ENCODE measurements at places on chromosomes 16 and 17.

GRCh38 chr16:88760424-88761142 is 24.4 kb downstream of the PIEZO1 start:
- DNase-seq: no peak

DNA sequence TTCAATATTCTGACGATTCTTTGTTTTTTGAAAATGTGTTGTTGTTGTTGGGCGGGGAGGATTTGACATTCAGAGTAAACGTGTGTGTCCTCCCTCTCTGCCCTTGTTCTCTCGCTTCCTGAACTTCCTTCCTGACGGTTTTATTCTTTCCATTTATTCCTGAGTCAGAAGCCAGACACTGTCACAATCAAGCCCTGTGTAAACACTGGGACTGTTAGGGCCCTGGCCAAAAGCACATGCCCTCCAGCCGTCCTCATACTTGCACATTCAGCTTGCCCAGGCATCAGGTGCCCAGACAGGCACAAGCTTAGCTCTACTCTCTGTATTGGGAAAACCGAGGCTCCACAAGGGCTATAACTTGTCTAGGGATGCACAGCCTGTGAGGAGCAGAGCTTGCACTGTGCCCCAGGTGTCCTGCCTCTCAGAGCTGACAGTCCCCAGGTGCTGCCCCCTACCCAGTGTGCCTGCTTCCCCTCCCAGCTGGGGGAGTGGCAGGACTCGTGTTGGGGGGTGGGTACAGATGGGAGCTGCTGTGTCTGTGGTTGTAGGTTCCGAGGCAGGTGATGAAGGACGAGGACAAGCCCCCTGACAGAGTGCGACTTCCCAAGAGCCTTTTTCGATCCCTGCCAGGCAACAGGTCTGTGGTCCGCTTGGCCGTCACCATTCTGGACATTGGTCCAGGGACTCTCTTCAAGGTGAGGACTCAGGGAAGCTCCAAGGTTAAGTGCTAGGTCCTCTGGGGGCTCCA is 9.7 kb downstream of the ADGRG3 start:
- DNase-seq: peak; percentile 27

GRCh38 chr17:226108-227077 is 44.9 kb upstream of the DOC2B start:
- DNase-seq: no peak

- DNase-seq: no peak
Observed at GRCh38 chr16:30051518-30051917, 14.0 kb upstream of the ALDOA start.

GRCh38 chr16:88469615-88470395 is 16.7 kb downstream of the ZFPM1 start:
- no peak for DNase-seq

DNA sequence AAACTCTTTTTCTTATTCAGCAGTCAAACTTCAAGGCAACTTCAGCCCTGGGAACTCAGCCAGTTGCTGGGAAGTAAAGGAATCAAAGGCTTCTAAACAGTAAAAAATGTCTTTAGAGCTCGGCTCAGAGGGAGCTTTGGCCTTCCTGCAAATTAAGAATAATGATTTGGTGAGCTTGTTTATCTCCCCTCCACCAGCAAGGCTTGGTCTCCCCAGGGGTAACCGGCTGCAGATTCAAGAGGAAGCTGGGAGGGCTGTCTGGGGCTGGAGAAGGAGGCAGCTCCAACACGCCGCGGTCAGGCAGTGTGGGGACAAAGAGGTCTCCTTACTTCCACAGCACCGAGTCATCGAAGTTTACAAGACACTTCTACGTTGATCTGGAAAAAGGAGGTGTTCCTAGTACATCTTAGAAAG is 17.7 kb upstream of the DOC2B start:
- no peak for DNase-seq

DNA sequence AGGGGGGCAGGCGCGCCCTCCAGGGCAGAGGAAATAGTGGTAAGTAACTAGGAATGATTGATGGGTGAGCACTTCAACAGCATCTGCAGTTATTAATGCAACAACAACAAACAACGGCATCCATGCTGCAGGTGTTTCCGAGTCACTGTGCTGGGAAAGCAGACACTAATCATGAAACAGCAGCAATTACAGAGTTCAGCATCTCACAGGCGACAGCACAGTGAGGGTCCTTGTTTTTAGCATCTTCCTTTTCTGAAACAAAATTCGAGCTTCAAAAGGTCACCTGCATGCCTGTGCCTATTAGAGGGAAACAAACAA is 191.9 kb downstream of the SLC39A11 start:
- DNase-seq: no peak

DNA sequence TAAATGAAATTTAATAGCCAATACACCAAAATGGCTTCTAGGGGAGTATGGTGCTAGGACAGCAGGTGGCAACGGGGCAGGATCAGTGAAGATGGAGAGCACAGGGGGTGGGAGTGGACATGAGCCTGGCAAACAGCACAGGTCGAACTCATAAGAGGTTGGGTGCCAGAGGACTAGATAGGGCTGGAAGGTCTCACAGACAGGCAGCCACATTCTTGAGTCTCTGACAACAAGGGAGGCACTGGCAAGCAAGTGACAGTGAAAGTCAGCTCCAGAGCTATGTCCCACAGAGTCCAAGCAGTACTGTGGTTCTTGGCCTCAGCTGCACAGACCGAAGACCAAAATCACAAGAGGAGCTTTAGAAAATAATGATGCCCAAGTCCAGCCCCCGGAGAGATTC is 61.2 kb downstream of the USP31 start:
- DNase-seq: no peak

- DNase-seq: no peak
Observed at GRCh38 chr16:6105115-6105514, 1007.5 kb upstream of the EEF2KMT start.

GRCh38 chr17:51799240-51799639 is 359.3 kb downstream of the CA10 start:
- DNase-seq: no peak

GRCh38 chr17:74569020-74570003 is 2.0 kb upstream of the CD300H start:
- DNase-seq: no peak

DNA sequence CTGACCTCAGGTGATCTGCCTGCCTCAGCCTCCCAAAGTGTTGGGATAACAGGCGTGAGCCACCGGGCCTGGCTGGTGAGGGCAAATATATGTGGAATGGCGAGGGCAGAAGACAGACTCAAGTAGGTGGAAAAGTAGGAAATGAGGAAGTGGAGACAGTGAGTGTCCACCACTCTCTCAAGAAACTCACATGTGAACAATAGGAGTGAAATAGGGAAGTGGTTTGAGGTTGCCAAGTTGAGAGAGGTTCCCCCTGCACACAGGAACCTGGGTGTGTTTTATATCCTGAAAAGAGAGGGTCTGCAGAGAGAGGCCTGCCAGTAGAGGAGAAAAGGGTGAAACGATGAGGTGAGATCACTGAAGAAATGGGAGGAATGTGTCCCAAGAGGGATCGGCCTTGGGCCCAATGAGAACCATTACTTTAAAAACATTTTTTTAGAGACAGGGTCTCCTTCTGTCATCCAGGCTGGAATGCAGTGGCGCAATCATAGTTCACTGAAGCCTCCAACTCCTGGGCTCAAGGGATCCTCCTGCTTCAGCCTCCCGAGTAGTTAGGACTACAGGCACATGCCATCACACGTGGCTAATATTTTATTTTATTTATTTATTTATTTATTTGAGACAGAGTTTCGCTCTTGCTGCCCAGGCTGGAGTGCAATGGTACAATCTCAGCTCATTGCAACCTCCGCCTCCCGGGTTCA is 17.1 kb upstream of the CORO1A start:
- DNase-seq: no peak

- no peak for DNase-seq
Observed at GRCh38 chr16:50560903-50561863, 13.0 kb downstream of the NKD1 start.

DNA sequence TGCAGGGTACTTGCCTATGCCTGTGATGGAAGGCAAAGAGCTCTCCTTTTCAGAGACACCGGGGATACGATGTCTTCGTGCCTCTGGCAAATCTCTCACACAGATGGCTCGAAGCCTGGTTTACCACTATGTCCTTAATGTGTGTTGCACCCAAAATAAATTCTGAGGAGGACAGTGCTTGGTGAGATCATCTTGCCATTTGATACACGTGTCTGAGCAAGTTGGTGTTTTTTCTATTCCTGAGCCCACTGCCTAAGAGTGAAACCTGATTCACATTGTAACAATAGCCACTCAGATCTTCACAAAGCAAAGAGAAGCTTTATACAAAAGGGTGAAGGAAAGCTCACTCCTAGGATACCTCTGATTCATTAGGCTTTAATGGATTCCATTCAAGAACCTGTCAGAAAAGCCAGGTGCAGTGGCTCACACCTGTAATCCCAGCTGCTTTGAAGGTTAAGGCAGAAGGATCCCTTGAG is 33.1 kb upstream of the AKAP1 start:
- peak; percentile 94 for DNase-seq

GRCh38 chr17:51666971-51667705 is 406.8 kb downstream of the UTP18 start:
- DNase-seq: no peak

GRCh38 chr17:17364338-17364667 is 61.1 kb downstream of the NT5M start:
- DNase-seq: no peak

GRCh38 chr16:64627781-64628180 is 494.1 kb downstream of the CDH11 start:
- no peak for DNase-seq

DNA sequence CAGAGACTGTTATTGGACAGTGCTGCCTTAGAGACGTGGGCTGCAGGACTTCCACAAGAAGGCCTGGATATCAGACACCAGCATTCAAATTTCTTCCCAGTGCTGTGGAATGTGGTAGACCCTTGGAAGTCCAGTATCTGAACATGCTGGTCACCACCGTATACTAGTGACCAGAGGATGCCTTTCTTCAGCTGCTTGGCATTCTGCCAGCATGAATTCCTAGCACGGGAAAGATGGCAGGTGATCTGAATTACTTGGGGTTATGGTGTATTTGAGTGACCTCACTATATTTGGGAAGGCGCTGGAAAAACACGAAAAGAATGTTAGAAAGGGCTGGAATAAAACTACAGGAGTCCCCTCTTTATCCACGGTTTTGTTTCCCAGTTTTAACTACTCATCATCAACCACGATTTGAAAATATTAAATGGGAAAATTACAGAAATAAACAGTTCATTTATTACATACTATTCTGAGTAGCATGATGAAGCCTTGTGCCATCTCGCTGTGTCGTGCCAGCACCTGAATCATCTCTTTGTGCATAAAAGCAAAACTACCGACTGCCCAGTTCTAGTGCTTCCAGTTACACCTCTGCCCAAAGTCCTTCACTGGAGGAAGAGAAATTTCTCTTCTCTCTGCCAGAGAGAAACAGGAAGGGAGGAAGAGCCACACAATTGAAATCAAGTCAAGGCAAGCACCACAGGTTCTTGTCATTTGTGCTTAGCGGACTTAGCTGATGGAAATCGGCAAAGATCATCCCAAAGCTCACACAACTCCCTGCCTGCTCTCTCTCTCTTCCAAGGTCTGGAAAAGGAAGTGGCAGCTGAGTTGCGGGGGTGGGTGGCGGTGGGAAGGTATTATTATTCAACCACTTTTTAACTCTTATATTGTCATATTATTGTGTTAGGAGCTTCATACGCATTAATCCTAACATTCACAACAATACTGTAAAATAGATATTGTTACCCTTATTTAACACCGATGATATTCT is 1.4 kb upstream of the CHST4 start:
- DNase-seq: no peak

GRCh38 chr17:29283496-29283895 is 10.5 kb downstream of the NUFIP2 start:
- no peak for DNase-seq

GRCh38 chr16:48138543-48138942 is 17.2 kb downstream of the ABCC12 start:
- DNase-seq: no peak

DNA sequence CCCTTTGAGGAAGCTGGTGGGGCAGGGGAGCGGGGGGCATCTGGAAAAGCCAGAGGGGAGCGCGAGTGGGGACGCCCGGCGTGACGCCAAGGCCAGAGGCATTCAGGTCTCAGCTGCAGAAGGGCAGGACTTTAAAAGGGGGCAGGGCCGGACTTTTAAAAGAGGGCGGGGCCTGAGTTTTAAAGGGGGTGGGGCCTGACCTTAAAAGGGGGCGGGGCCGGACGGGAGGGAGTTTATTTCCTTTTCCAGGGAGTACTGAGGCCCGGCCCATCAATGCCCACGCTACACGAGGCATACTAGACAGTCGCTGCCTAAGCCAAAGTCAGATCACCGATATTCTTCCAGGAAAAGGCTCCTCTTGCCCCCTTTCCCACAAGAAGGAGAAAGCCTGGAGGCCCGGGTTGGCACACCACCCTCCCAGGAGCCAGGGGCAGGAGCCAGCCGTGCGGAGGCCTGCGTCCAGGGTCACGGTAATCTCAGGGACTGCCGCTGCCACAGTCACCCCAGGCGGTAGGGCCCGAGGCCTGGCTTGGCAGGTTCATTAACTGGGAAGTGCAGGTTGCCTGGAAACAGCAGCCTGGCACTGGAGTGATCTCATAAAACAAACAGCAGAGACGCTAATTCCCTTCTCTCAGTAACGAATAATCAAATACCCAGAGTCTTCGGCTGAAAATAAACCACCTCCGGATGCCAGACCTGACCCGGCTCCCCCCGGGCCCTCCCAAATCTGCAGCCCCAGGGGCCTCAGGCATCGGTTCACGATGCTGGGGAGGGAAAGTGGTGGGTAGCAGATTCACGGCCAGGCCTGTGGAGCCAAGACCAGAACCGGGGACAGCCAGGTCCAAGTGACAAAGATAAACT is 90.7 kb downstream of the TIMM22 start:
- DNase-seq: peak; percentile 83

GRCh38 chr17:29407856-29408255 is 17.7 kb downstream of the TAOK1 start:
- DNase-seq: no peak

- no peak for DNase-seq
Observed at GRCh38 chr16:49019081-49019633, 262.5 kb downstream of the CBLN1 start.

- DNase-seq: no peak
Observed at GRCh38 chr16:619476-620100, 11.2 kb upstream of the WFIKKN1 start.

GRCh38 chr16:75293772-75294171 is 42.3 kb upstream of the BCAR1 start:
- DNase-seq: no peak

DNA sequence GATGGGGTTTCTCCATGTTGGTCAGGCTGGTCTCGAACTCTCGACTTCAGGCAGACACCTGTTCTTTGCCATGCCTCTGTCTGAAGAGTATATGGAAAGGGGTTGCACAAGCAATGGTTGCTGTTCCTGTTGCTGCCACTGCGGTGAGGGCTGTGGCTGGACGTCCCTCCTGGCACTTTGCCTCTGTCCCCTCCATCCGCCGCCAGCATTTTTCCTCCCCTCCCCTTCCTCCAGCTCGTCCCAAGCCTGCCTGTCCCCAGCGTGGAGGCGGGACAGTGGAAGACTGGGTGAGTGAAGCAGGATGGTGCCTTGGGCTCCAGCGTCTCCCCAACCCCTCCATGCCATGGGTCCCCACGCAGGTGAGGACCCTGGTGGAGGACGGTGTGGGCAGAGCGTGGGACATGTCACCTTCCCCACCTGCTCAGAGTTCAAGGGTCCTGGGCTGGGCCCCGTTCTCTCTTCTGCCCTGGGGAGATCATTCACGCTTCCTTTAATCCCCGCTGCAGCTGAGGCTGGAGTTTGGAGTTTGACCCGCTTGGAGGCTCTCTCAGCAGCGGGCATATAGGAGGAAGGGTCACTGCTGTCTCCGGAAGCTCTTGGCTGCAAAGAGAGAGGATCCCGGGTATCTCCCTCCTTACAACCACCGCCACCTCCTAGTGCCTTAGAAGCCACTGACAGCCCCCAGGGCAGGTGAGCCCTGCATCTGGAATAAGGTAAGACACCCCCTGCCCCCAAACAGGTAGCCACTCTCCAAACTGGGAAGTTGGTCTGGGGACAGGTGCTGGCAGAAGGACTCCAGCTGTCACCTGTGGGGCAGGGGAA is at the start of gene SLC5A11:
Gene SLC5A11, plus strand, starts transcription at position 238 of the 822 bp plus-strand sequence. CDS start 12,681 bp downstream, outside the sequence.
- DNase-seq: no peak
